ENCODE measurements at places on chromosomes 12 and 14.

DNA sequence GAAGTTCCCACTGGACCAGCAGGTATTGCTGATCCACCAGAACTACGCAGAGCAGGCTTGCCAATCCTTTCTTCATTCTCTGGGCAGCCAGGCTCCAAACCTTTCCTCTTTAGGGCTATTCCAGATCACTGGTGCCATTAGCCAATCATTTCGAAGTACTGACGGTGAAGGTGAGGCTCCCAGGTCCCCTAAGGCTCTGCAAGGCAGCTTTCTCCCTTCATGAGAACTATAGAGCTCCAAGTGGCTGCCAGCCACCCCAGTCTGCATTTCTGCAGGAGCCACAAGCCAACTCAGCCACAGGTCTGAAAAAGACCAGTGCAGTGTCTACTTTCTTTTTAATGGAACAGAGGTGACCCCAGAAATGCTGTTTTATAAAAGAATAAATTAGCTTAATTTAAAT lies 48.7 kb downstream of the RAB35 start:
- DNase-seq: no peak

DNA sequence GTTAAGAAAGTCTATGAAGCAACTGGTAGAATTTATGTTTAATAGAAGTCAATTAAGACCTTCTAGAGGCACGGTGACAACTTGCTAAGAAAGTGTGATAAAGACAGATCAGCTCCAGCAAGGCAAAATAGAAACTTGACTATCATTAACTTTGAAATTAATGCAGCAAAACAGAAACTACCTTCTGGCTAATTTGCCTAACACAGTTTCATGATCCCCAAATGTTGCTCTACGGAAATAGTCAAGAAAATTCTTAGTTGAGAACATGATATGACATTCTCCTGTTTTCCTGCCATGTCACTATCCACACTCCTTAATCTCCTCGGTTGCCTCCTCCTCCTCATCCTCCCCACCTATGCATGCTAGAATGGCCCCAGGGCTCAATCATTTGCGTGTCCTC lies 4.2 kb downstream of the DENND5B start:
- no peak for DNase-seq

GRCh38 chr12:13147688-13148484 lies 44.4 kb upstream of the GSG1 start:
- no peak for DNase-seq

- DNase-seq: no peak
These were observed 178.0 kb downstream of the DACT1 start for GRCh38 chr14:58815794-58816193.
